ENCODE measurements at places on chromosomes 16 and 17. TPM values are rescaled to one million over a fixed set of nuclear protein-coding genes. Genes with fewer than 3 reads are reported as not detected.

- H3K4me3 ChIP-seq, result no peak overlapping the region
- H3K27me3 ChIP-seq, result peaks cover 15% of the 10 kb centered on the region
- H3K36me3 ChIP-seq, result no peaks in the 10 kb centered on the region
- DNase-seq, result no peak
- H3K27ac ChIP-seq, result no peak overlapping the region
Measured at GRCh38 chr17:42918902-42919521, 18.4 kb downstream of the G6PC1 start.

DNA sequence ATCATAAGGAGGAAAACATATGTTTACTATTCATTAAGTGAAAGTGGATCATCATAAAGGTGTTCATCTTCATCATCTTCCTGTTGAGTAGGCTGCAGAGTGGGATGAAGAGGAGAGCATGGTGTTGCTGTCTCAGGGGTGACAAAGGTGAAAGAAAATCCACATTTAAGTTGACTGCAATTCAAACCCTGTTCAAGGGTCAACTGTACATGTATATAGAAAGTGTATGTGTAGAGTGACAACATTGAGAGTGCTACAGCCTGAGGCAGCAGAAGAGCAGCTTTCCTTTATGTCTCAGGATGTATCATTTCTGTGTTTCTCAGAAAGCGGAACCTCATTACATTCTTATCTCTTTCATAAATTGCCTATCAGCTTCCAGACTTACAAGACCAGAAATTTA lies 17.2 kb downstream of the ORC6 start:
- no peaks in the 10 kb centered on the region for H3K4me1 ChIP-seq
- DNase-seq, result no peak
- H3K36me3 ChIP-seq, result peaks cover 8% of the 10 kb centered on the region
- H3K27ac ChIP-seq, result no peak overlapping the region
- H3K4me3 ChIP-seq, result no peak overlapping the region

- no peak for DNase-seq
- H3K4me1 ChIP-seq, result no peaks in the 10 kb centered on the region
- H3K36me3 ChIP-seq, result no peaks in the 10 kb centered on the region
Measured at GRCh38 chr17:48499248-48499647, 31.6 kb downstream of the HOXB1 start.

- peaks cover 42% of the 10 kb centered on the region for H3K36me3 ChIP-seq
- H3K4me1 ChIP-seq, result peaks cover 17% of the 10 kb centered on the region
- H3K4me3 ChIP-seq, result no peak overlapping the region
- H3K27me3 ChIP-seq, result no peaks in the 10 kb centered on the region
Measured at GRCh38 chr17:58510075-58510474, 4.4 kb downstream of the MTMR4 start.

GRCh38 chr17:33686171-33686570 lies 393.1 kb upstream of the ASIC2 start:
- H3K27ac ChIP-seq, result no peak overlapping the region
- H3K27me3 ChIP-seq, result peaks cover 3% of the 10 kb centered on the region
- H3K36me3 ChIP-seq, result no peaks in the 10 kb centered on the region
- no peaks in the 10 kb centered on the region for H3K4me1 ChIP-seq
- DNase-seq, result peak; percentile 20

- peaks cover 46% of the 10 kb centered on the region for H3K27me3 ChIP-seq
- H3K4me1 ChIP-seq, result peaks cover 3% of the 10 kb centered on the region
- no peak for DNase-seq
- no peak overlapping the region for H3K4me3 ChIP-seq
- H3K27ac ChIP-seq, result no peak overlapping the region
Measured at GRCh38 chr16:1876468-1876867, 4.5 kb upstream of the MEIOB start.

- no peaks in the 10 kb centered on the region for H3K27me3 ChIP-seq
- no peak overlapping the region for H3K4me3 ChIP-seq
- H3K27ac ChIP-seq, result no peak overlapping the region
- no peak for DNase-seq
Measured at GRCh38 chr16:14100825-14101224, 29.7 kb downstream of the MRTFB start.

GRCh38 chr16:81888520-81889394 lies 109.7 kb downstream of the PLCG2 start:
- H3K27ac ChIP-seq, result no peak overlapping the region
- no peak for DNase-seq
- H3K4me1 ChIP-seq, result no peaks in the 10 kb centered on the region
- no peaks in the 10 kb centered on the region for H3K27me3 ChIP-seq

PAFAH1B1 gene
- total RNA-seq, result 137 TPM

PHOSPHO1 gene
- total RNA-seq, result not detected
